ENCODE measurements at places on chromosomes 2 and 18.

- no peak for DNase-seq
These were observed 6.1 kb downstream of the FIGN start for GRCh38 chr2:163729636-163730273.

DNA sequence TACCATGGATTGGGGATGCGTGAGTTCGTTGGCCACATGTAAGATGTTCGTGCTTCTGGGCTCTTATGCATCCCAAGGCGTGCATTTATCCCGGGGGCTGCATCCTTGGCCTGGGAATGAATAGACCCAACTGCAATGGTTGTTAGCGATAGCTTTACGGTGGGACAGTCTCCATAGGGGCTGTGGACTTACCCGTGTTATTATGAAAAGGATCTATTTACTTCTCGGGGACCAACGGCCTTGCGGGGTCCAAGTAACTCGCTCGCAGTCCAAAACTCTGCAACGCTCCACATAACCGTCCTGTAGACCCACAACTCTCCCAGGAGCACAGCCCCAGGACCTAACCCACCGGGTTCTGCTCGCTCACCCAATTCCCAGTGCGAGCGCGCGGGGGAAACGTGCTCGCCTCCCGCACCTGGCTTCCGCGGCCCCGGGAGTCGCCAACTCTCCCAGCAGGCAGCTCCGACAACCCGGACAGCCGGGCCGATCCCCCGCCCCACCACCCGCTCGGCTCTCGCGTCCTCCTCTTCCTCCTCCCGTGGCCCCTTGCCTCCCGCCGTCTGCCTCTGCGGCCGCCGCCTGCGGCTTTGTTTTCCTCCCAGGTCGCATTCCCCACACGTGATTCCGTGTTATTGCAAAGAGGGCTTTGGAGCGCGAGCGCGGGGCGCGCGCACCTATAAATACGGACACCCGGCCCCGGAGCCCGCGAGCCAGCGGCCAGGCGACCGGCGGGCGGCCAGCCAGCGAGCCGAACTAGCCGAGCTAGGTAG is at the start of gene CABLES1:
Gene CABLES1, plus strand, starts transcription at position 706 of the 770 bp plus-strand sequence. CDS start 278 bp downstream, outside the sequence.
- peak; percentile 59 for DNase-seq

- no peak for DNase-seq
These were observed 86.3 kb downstream of the MAIP1 start for GRCh38 chr2:200041639-200042038.

GRCh38 chr2:150619607-150620330 is 132.3 kb upstream of the RND3 start:
- DNase-seq, result no peak

DNA sequence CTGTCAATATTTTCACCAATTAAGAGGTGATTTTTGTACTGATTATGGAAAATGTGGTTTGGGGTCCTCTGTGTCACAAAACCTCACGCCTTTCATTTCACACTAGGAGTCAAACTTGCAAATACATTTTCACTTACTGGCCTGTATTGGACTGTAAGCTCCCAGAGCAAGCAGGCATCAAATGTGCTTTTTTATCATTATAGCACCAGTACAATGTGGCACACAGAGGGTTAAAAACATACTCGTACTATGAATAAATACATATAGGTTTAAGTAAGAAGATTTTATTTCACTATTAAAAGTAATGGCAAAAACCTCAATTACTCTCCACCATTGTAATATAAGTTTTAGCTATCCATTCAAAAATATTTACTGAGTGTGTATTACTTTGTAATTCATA is 56.7 kb downstream of the ABCB11 start:
- no peak for DNase-seq

- no peak for DNase-seq
These were observed 191.1 kb downstream of the STK39 start for GRCh38 chr2:168056242-168056787.

- DNase-seq, result no peak
These were observed 269.5 kb downstream of the EIPR1 start for GRCh38 chr2:3108105-3108504.

DNA sequence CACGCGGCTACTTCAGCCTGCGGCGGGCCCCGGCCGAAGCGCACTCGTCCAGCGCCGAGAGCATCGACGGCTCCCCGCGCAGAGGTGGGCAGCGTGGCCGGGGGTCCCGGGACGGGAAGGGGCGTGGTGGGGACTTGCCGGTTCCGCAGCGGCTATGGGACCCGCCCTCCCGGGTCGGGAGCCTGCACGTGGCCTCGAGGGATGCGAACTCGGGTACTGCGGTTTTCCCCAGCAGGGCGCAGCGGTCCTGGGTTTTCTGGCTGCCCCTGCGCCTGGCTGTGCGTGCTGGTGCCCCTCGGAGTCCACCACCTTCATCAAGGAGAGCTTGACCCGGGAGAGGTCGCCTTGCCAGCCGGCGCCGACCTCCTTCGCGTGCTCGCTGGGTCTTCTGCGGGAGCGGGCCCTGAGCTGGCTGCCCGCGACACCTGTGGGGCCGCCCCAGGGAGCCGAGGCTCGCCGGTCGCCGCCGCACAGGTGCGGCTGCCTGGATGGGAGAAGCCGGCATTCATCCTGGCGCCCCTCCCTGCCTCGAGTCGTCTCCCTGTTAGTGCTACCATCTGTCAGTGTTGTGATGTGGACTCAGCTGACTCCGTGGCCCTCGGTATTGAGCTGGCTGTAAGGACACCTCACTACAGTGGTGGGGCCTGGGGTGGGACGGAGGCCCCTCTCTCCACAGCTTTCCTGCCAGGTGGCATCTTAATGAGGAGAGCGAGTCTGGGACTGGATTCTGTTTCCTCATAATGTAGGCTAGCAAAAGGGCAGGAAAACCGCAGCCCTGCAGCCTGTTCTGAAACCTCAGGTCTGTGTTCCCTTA is 177.3 kb downstream of the AGAP1 start:
- DNase-seq, result no peak

DNA sequence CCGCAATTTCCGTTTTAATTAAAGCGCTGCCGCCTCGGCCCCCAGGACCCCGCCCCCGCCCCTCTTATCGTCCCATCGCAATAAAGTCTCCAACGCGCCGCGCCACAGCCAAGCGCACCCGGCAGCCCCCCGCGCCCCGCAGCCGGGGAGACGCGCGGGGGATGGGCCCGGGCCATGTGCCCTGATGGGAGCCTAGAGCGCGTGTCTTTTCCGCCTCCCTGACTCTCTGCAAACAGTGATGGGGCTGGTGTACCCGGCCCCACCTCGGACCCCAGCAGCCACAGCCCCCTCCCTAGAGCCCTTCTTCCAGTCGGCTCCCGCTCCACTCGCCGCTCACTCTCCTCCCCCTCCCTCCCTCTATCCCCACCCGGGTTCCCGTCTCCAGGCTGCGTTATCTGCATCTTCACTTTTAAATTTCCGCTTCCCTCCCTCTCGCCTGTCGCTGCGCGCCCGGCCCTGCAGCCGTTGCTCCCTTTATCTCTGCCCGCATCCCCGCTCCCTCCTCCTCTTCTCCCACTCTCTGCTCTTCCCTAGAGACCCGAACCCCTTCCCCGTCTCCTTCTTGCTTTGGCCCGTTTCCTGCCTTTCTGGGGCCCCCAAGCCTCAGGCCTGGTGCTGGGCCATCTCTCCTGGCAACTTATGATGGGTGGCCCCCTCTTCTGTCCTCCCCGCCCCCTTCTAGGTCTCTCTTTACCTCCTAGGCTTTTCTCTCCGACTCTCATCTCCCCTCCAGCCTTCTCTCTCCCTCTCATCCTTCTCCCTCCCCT is 524 bp upstream of the FEV start:
- no peak for DNase-seq

DNA sequence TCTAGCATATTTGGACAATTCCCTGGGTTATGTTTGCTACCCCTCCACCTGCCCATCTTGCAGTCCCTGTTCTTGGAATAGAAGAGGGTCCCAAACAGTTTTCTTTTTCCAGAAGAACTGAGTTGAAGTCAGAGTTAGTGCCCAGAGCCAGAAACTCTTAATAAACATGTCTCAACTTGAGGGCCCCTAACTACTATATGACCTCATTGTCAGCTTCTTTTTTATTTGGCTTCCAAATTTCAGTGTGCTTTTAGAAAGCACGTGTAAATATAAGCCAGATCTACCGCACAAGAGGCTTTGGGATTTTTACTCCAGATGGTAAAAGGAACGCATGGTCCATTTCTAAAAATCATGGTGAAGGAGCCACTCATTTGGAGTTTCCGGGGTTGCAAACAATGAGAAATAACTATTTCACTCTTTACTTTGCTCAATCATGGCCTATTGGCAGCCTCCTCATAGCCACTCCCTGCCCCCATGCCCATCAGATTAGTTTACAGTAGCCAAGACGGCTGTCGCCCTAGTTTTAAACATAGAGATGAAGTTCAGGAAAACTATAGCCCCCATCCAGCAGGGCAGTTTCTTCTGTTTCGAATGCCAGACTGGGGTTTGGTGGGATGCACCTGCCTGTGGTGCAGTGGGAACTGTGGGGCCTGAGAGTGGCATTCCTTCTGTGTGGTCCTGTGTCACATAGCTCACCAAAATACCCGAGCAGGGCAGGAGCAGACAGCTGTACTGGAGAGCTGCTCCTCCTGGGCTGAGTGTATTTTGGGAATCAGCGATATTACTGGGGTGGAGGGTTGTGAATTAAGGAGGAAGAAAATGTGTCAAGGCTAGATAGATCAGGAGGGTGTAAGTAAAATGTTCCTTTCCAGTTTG is 1.7 kb downstream of the MAPRE3 start:
- DNase-seq, result no peak

DNA sequence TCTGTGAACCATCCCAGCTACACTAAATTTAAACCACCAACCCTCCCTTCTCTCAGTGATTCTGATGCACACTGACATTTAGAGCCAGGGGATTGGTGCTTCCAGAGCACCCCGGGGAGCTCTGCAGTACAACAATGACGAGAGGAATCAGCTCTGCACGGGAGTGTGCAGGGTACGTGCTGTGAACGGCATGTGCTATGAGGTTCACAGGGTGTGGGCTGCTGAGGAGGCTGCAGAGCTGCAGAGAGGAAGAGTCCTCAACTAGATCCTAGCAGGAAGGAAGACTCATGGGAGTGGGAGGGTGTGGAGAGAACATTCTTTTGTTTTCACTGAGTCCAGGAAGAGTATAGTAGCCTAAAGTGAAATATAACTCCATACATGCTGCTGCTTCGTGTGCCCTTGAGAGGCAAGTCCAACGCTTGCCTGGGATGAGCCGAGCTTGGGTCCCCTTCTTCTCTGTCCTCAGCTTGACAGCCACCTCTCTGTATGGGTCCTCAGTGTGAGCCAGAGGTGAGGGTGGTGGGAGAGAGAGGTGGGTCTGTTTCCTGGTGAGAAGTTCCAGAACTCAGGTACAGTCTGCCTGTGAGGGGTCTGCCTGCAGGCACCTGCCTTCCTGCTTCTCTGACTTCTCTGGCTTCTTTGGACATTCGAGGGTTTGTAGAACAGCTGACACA is 118.8 kb downstream of the CTIF start:
- no peak for DNase-seq

- DNase-seq, result no peak
These were observed 47.8 kb downstream of the LRRTM1 start for GRCh38 chr2:80256782-80257167.

DNA sequence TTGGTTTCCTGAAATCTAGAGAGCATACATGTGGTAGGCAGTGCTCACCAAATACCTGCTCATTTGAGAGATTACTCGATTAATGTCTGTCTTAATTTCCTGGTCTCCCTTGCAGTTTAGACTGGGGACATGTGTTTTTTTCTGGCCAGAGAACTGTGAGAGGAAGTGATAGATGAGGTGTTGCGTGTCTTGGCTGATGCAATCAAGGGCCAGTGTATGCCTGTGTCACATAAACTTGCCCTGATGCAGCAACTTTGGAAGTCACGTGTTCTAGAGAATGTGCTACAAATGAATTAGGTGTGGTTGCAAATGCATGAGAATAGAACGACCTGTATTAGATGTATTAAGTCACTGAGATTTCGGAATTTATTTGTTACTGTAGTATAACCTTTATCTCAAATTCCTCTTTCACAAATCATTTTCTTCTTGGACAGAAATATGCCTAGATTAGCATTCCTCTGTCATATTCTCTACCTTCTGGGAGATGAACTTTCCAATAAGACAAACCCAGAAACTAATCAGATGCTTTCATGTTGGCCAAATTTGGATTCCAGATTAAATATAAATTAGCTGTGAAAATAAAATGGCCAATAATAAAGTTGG is 9.9 kb upstream of the IL1A start:
- no peak for DNase-seq

DNA sequence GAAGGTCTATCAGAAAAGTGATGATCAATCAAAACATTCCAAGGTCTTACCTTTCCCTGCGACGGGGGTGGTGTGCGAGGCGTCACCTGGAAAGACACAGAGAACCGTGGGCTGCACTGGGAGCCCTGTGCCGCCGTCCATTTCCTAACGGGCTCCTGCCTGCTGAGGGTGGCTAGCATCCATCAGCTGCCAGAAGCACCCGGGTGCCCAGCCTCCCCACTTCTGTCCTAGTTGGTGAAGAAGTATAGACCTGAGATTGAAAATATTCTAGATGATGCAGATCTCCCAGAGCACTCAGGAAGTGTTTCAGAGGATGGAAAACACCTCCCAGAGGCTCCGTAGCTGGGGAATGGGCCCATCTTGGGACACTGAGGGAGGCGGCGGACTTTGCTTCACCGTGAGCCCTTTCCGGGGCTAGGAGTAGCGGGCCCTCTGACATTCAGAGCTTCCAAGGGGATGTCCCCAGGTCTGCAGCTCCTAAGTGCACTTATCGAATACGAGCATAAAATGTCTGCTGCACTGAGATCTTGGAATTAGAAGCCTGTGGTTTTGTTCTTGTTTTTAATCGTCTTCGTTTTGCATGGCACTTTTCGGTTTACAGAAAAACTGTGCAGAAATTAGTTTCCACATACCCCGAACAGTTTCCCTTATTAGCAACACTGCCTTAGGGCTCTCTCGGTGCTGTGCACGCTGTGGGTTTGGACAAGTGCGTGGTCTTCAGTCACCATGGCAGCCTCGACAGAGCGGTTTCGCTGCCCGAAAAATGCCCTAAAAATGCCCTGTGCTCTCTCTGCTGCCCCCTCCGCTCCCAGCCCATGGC is 143.5 kb downstream of the MBP start:
- no peak for DNase-seq

DNA sequence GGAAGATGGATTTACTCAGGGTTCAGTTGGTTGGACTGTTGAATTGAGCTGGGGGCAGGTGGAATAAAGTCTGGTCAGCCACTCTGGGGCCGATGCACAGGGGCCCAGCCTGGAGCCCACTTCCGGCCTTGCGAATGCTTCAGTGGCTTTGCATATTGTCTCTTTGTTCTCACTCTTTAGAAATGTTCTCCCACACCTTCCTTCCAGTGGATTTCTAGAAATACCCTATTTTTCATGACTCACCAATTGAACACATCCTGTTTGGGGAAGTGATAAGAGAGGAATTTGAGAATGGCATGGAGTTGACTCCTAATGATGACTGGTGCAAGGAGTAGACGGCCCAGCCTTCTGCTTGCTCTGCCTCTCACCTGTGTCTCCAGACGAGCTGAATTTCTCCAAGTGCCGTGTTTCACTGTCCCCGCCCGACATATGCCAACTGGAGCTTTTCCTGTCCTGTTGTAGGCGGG is 28.1 kb downstream of the ASAP2 start:
- no peak for DNase-seq

- no peak for DNase-seq
These were observed 254.1 kb downstream of the LOXHD1 start for GRCh38 chr18:46402945-46403344.

Measured in liver (tissue), 10 donors.